Sigmoid colon (tissue), 7 donors: ENCODE measurements at places on chromosomes 13 and 19. TPM values are rescaled to one million over a fixed set of nuclear protein-coding genes. Genes with fewer than 3 reads are reported as not detected.

VSTM2B gene
- total RNA-seq, result not detected

PPP2R1A gene
- 127 TPM for total RNA-seq

TNNI3 gene
- total RNA-seq, result not detected

HPN gene
- total RNA-seq, result 0.36 TPM

CHAMP1 gene
- total RNA-seq, result 9.4 TPM

SH2D3A gene
- total RNA-seq, result 0.66 TPM

TJP3 gene
- 0.33 TPM for total RNA-seq

IGFL2 gene
- 1.8 TPM for total RNA-seq

CD70 gene
- not detected for total RNA-seq

NAPSA gene
- total RNA-seq, result not detected

KLK4 gene
- total RNA-seq, result not detected

KLK1 gene
- not detected for total RNA-seq

IGSF23 gene
- not detected for total RNA-seq

KANK3 gene
- total RNA-seq, result 8.0 TPM

KLF1 gene
- not detected for total RNA-seq

NBEA gene
- total RNA-seq, result 47.6 TPM

ZNF541 gene
- total RNA-seq, result 1.7 TPM

RFPL4A gene
- total RNA-seq, result not detected

SIGLEC5 gene
- 0.55 TPM for total RNA-seq

MYO1F gene
- total RNA-seq, result 10.2 TPM

OR4F17 gene
- total RNA-seq, result not detected

ANKRD24 gene
- 0.54 TPM for total RNA-seq

REEP6 gene
- 0.33 TPM for total RNA-seq

XPO4 gene
- 15.6 TPM for total RNA-seq

MIR17HG gene
- 3.1 TPM for total RNA-seq

LGALS16 gene
- not detected for total RNA-seq

CYP2A7 gene
- total RNA-seq, result not detected

ZNF101 gene
- total RNA-seq, result 4.7 TPM

ZFR2 gene
- 1.2 TPM for total RNA-seq

MARCHF2 gene
- total RNA-seq, result 383 TPM

MRPS31 gene
- 23.2 TPM for total RNA-seq

JAK3 gene
- total RNA-seq, result 4.3 TPM

CD79A gene
- not detected for total RNA-seq

TICAM1 gene
- 3.9 TPM for total RNA-seq

KLK3 gene
- not detected for total RNA-seq

NLRP11 gene
- not detected for total RNA-seq

DOHH gene
- total RNA-seq, result 16.9 TPM

ADGRE1 gene
- not detected for total RNA-seq

PTGIR gene
- total RNA-seq, result 5.8 TPM

SMIM44 gene
- total RNA-seq, result not detected

KRTDAP gene
- total RNA-seq, result not detected

PODNL1 gene
- total RNA-seq, result not detected

ZNF90 gene
- total RNA-seq, result 2.9 TPM

MRPS12 gene
- 28.6 TPM for total RNA-seq

TDRD12 gene
- not detected for total RNA-seq

JSRP1 gene
- not detected for total RNA-seq

CEACAM6 gene
- total RNA-seq, result 0.71 TPM

ZNF418 gene
- 8.3 TPM for total RNA-seq

FPR3 gene
- total RNA-seq, result 1.9 TPM

F2RL3 gene
- 3.9 TPM for total RNA-seq

ZNF763 gene
- 3.9 TPM for total RNA-seq

FCAR gene
- 1.2 TPM for total RNA-seq

ICAM5 gene
- 0.83 TPM for total RNA-seq

DAPK3 gene
- 167 TPM for total RNA-seq

ZFP28 gene
- total RNA-seq, result 10.0 TPM

SPIB gene
- total RNA-seq, result 3.0 TPM

FPR2 gene
- 0.36 TPM for total RNA-seq

COX7A1 gene
- 69.8 TPM for total RNA-seq
